ENCODE measurements at places on chromosomes 16 and 17. TPM values are rescaled to one million over a fixed set of nuclear protein-coding genes. Genes with fewer than 3 reads are reported as not detected.

Gene LUC7L
- 75.0 TPM for total RNA-seq

Gene ATP2A1
- total RNA-seq: not detected

Gene RAB34
- 12.2 TPM for total RNA-seq

Gene ANKRD40CL
- total RNA-seq: not detected

Gene UBALD2
- 3.3 TPM for total RNA-seq

Gene TMEM235
- total RNA-seq: not detected

Gene MAFG
- total RNA-seq: 13.9 TPM

Gene ARSG
- total RNA-seq: 5.7 TPM

Gene NME3
- 35.1 TPM for total RNA-seq

Gene TUBB3
- 3,334 TPM for total RNA-seq

Gene TBC1D3H
- not detected for total RNA-seq

Gene SLC9A5
- total RNA-seq: 0.41 TPM

Gene ALOX12B
- total RNA-seq: not detected

Gene CMTM2
- not detected for total RNA-seq

Gene KRTAP9-8
- not detected for total RNA-seq

Gene PIK3R5
- total RNA-seq: 0.41 TPM

Gene DCTPP1
- 28.9 TPM for total RNA-seq

Gene TP53TG3
- total RNA-seq: not detected

Gene PLA2G10
- total RNA-seq: not detected

Gene RAB11FIP4
- 48.1 TPM for total RNA-seq

Gene RUNDC3A
- total RNA-seq: 123 TPM

Gene KRT31
- 1.2 TPM for total RNA-seq

Gene NPB
- total RNA-seq: 1.2 TPM

Gene PTGES3L
- 2.9 TPM for total RNA-seq

Gene ENPP7
- total RNA-seq: not detected

Gene ABCA3
- 36.3 TPM for total RNA-seq

Gene ALDH3A1
- total RNA-seq: 0.41 TPM

Gene C17orf67
- 2.0 TPM for total RNA-seq

Gene SMIM36
- total RNA-seq: not detected

Gene CRAMP1
- 8.2 TPM for total RNA-seq

Gene TP53TG3D
- total RNA-seq: 1.2 TPM

Gene KRTAP4-4
- not detected for total RNA-seq

Gene ARRB2
- 16.3 TPM for total RNA-seq

Gene CTRB2
- total RNA-seq: not detected

Gene SOX9
- total RNA-seq: 7.7 TPM

Gene ERBB2
- total RNA-seq: 6.9 TPM

Gene IGF2BP1
- total RNA-seq: 0.82 TPM

Gene GP2
- under 0.01 TPM for total RNA-seq

Gene ALOXE3
- 0.82 TPM for total RNA-seq

Gene SCNN1G
- total RNA-seq: 0.82 TPM

Gene CTF1
- total RNA-seq: 0.41 TPM

Gene TRIM47
- total RNA-seq: 13.9 TPM

Gene KRT39
- not detected for total RNA-seq

Gene OTOP3
- not detected for total RNA-seq

All from frontal cortex (tissue), 4 donors.